Muscle of leg (tissue), 16 donors: ENCODE measurements at places on chromosomes 16 and 17. TPM values are rescaled to one million over a fixed set of nuclear protein-coding genes. Genes with fewer than 3 reads are reported as not detected.

- DNase-seq = no peak
Observed at GRCh38 chr16:84449156-84450140, 55.0 kb downstream of the MEAK7 start.

- DNase-seq = no peak
Observed at GRCh38 chr16:54974367-54974766, 43.7 kb downstream of the IRX5 start.

- DNase-seq = no peak
Observed at GRCh38 chr17:16942141-16943031, 29.5 kb downstream of the TNFRSF13B start.

DNA sequence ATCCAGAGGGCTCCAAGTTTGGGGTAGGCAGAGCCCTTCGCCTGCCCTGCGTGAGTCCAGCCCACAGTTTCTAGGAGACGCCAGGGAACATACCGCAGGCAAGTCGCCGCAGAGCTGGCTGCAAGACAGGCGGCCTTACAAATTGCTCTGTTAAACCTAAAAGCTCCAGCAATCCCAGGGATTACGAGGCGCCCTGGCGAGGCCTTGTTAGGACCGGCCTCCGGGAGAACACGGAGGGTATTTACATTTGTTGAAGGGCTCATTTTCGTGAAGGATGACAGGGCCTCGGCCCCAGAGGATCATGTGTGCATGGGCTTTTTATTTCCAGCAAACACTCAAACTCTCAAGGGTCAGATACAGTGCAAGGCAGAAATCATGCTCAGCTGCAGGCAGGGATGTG lies 77.6 kb upstream of the FOXF1 start:
- DNase-seq = peak; percentile 40

- DNase-seq = peak; percentile 95
Observed at GRCh38 chr16:4116325-4117249, at the start of gene ADCY9. TSS of gene ADCY9 (minus strand) at chr16:4116442. CDS start at chr16:4115442, 1,000 bp downstream.

- no peak for DNase-seq
Observed at GRCh38 chr17:36498155-36498554, 11.7 kb downstream of the ZNHIT3 start.

GRCh38 chr17:77462090-77462489 lies 321.3 kb downstream of the SEC14L1 start:
- no peak for DNase-seq

DNA sequence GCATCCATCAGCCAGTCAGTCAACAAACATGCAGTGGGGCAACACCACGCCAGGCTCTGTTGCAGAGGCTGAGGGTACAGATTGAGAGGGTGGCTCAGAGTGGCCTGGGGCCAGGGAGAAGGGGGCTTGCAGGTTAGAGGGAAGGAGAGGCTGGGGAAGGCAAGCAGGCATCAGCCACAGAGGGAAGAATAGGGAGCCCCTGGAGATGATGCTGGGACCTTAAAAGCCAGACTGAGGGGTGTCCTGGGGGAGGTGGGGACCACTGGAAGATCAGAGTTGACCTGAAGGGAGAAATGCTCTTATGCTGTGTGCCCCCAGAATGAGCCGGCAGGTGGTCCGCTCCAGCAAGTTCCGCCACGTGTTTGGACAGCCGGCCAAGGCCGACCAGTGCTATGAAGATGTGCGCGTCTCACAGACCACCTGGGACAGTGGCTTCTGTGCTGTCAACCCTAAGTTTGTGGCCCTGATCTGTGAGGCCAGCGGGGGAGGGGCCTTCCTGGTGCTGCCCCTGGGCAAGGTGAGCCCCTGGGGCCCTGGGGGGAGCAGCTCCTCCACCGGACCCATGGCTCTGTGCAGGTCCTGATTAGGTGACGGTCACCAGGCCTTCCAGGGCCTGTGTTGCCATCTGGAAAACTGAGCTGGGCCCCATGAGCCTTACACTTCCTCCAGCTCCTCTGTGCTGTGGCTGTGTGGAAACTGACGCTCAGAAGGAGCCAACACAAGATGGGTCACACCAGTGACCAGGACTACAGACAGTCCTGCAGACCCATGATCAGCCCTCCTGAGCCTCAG lies 1.7 kb downstream of the CORO1A start:
- DNase-seq = peak; percentile 26

GRCh38 chr17:79808763-79809529 lies 12.1 kb upstream of the CBX8 start:
- DNase-seq = peak; percentile 44

DNA sequence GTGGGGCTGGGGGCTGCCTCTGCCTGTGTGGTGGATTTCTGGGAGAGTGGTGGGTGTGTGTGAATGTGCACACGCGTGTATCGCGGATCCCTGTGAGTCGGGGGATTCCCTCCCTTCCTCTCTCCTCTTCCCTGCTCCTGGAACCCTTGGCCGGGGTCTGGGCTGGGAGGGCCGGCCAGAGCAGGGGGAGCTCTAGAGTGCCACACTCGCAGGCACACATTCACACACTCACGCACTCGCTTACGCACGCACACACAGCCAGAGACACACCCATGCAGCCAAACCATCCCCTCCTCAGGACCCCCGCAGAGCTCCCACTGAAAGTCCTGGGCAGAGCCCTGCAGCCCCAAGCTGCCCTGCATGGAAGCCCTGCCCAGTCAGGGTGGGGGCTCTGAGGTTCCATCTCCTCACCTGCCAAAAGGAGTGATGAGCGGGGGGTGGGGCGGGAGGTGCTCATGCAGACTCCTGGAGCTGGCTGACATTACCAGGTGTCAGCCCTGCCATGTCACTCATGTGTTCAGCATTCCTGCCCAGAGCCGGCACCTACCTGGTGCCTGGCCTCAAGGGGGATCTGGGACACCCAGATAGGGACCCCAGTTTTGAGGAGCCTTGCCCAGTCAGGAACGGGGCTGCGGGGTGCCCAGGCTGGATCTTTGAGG lies 1.9 kb downstream of the NECAB2 start:
- DNase-seq = no peak

- no peak for DNase-seq
Observed at GRCh38 chr17:6547336-6547735, 9.0 kb downstream of the PITPNM3 start.

- DNase-seq = no peak
Observed at GRCh38 chr16:66130296-66130905, 236.1 kb upstream of the CDH5 start.

- peak; percentile 60 for DNase-seq
Observed at GRCh38 chr17:17849845-17850373, 13.1 kb upstream of the SREBF1 start.

DNA sequence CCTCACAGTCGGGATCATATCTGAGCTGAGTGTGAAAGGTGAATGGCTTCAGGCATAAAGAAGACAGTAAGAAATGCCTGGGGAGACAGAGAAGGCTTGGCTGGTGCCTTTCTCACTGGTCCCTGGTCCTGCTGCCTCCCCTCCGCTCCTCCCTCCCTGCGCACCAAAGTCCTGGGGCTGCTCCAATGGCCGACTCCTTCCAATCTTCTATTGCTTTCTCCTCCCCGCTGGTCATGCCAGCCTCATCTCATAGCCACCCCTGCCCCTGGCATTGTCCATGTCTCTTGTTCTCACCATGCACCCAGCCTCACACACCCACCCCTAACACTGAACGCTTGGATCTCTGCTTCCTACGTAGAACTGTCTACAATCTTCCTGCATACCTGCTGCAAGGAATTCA lies 18.0 kb downstream of the TLE7 start:
- DNase-seq = no peak

- no peak for DNase-seq
Observed at GRCh38 chr17:50359998-50360461, 13.0 kb downstream of the MRPL27 start.

GRCh38 chr17:49914096-49914490 lies 54.9 kb upstream of the DLX4 start:
- no peak for DNase-seq

DNA sequence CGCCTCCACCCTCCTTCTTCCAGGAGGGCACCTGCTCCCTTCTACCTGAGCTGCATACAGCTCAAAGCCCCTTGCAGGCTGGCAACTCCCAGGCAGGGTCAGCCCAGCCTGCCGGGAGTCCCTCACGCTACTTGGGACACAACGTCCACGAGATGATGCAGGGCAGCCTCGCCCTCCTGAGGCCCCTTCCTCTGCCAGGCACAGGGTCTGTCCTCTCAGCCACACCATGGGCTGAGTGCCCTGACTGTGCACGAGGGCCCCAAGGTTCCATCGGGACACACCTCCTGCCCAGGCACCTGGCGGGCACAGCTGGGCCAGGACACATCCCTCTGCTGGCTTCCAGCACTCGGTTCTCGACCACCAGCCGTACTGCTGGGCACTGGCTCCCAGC lies 30.9 kb upstream of the ZC3H18 start:
- DNase-seq = no peak

DNA sequence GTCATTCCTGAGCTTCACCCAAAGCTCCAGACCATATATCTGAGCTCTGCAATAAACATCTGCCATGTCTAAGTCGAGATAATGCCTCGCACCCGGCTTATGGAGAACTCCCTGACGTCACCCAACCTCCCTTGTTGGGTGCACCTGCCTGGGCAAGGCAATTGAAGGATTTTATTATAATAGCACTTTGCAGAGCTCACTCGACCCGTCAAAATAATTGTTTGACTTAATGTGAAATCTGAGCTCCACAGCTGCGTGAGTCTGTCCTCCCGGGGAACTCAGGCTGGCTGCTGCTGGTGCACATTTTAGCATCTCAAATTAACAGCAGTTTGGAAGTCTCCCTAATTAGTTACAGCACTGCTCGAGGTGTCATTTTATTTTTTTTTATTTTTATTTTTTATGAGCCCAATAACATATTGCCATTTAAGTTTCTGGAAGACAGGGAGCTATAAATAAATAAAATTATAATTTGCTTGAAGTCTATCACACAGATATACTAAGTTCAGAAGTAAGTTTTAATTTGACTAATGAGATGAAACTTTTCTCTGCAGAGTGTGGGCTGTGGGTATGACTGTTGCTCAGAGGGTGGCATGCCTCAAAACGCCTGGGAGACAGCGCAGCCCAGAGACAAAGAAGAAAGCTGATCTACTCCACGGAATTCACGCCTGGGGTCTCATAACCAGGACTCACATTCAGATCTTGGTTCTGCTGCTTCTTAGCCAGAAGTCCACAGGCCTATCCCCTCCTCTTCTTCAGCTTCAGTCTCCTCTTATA lies 401.4 kb upstream of the C16orf82 start:
- peak; percentile 4 for DNase-seq

- no peak for DNase-seq
Observed at GRCh38 chr16:88076211-88076931, 125.1 kb downstream of the BANP start.

DNA sequence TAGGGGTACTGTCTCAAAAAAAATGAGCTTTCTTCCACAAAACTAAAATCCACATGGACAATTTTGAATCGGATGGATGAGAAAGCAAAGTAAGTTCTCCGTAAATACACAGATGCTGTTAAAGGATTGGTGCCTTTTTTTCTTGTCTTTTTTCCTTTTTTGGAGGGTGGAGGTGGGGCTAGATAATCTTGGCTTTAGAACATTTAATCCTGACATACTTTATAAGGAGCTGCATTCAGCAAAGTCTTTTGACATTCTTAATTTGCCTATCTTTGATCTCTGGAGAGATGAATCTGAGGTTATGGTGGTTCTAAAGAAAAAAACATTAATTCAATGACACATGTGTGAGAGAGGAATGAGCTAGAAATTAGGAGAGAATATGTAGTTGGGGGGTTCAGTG lies 312.3 kb upstream of the KCNJ16 start:
- no peak for DNase-seq

DNA sequence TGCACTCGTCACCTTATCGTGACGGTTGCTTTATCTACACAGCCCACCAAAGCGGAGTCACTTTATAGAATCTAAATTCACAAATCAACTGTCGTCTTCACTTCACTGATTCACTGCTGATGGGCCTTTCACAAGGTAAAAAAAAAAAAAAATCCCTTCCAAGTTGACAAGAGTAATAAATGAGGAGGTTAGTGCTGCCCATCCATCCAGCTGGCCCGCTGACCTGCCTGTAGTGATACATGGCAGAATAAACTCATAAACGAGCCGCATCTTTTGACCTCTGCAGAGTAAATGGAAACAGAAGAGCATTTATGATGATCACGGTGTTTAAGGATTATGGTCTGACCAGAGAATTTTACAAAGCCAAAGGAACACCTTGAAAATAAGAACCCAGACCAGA lies 227.3 kb upstream of the IRX5 start:
- DNase-seq = no peak

GRCh38 chr17:80035687-80035936 lies at the start of gene TBC1D16:
TSS of gene TBC1D16 (minus strand) at chr17:80035872. CDS start at chr17:80013547, 22,325 bp downstream.
- DNase-seq = no peak

DNA sequence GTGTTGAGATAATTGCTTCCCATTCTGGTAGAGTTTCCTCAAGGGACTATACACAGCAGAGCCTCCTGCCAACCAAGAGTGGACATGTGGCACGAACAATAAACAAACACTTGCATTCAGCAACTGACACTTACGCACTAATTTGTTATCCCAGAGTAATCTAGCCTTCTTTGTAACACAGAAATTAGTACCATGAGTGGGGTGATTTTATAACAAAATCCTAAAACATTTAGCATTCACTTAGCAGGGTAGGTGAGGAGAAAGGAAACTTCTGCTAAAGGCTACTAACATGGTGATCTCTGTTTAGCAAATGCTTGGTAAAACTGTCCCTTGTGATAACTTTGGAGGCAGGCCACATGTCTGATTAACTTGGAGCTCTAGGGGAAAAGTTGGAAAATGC lies 325.2 kb downstream of the HS3ST4 start:
- no peak for DNase-seq

GRCh38 chr17:82938873-82939620 lies 99.2 kb upstream of the ZNF750 start:
- no peak for DNase-seq

DNA sequence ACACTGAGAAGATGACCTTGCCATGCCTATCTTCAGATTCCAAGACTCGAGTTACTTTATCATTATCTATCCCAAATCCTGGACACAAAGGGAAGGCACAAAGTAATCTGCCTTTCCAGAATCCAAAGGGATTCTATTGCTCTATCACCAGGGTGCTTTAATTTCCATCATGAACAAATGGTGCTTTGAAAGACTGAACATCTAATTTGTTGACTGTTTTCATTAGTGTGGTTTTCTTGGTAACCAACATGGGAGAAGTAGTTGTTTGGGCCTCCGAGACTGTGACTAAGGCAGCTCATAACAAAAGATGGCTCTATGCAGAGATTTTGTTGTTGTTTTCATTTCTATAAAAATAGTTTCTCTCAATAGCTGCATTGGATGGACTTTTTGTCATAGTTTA lies 441.0 kb upstream of the SOX9 start:
- no peak for DNase-seq

The ASPHD1 gene
- polyA plus RNA-seq = 1.6 TPM

The DPEP3 gene
- not detected for polyA plus RNA-seq

The SLC39A11 gene
- 13.6 TPM for polyA plus RNA-seq

The CDH5 gene
- polyA plus RNA-seq = 100 TPM

The TTC19 gene
- polyA plus RNA-seq = 20.6 TPM

The NLRC3 gene
- 0.92 TPM for polyA plus RNA-seq

The MYCBPAP gene
- polyA plus RNA-seq = 0.94 TPM

The TMIGD1 gene
- not detected for polyA plus RNA-seq

The ARSG gene
- polyA plus RNA-seq = 3.7 TPM

The TNFRSF13B gene
- polyA plus RNA-seq = 0.11 TPM

The ASIC2 gene
- 0.37 TPM for polyA plus RNA-seq

The SLC7A5 gene
- polyA plus RNA-seq = 12.9 TPM

The C17orf67 gene
- polyA plus RNA-seq = 2.0 TPM

The ERBB2 gene
- polyA plus RNA-seq = 123 TPM

The ZNF750 gene
- 4.8 TPM for polyA plus RNA-seq

The TMEM114 gene
- polyA plus RNA-seq = not detected
